ENCODE measurements at places on chromosomes 13 and 19.

DNA sequence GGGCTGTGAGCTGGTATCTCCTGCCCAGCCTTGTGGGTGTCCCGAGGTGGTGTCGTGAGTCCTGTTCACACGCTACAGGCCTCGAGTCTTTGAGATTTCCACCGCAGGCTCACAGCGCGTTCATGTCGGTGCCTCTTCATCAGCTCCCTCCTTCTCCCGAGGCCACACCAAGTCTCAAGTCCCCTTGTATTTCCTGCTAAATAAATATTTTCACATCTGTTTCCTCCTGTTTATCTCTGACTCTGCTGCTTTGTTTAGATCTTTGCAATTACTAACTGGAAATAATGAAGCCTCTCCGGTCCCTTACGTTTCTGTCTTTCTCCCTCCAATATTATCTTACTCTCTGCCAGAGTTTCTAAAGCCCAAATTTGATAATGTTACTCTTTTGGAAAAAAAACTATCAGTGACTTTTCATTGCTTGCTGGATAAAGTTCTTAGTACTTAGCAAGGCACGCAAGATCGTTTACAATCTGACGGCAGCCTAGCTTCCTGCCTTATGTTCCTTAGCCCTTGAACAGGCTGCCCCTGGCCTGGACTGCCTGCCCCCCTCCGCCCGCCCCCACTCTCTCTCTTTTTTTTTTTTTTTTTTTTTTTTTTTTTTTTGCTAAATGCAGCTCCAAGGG lies 130.5 kb upstream of the RNF113B start:
- DNase-seq = no peak

GRCh38 chr19:48618278-48618915 lies 581 bp downstream of the RPL18 start:
- DNase-seq = no peak

DNA sequence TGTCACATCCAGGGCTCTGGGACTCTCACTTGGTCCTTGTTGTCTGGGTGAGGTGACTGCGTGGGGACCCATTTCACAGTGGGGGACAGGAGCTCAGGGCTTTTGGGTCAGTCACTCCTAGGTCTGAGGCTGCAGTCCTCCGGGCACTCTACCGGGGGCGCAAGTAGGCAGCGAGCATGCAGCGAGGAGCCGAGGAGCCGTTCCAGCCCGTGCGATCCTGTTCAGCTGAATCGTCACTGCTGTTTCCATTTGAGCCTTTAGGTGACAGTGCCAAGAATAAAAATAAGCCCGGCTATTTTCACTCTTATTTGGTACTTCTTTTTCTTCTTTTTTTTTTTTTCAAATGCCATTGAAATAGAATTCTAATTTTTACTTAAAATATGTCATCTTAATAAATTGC lies 126.5 kb downstream of the ZNF536 start:
- no peak for DNase-seq

DNA sequence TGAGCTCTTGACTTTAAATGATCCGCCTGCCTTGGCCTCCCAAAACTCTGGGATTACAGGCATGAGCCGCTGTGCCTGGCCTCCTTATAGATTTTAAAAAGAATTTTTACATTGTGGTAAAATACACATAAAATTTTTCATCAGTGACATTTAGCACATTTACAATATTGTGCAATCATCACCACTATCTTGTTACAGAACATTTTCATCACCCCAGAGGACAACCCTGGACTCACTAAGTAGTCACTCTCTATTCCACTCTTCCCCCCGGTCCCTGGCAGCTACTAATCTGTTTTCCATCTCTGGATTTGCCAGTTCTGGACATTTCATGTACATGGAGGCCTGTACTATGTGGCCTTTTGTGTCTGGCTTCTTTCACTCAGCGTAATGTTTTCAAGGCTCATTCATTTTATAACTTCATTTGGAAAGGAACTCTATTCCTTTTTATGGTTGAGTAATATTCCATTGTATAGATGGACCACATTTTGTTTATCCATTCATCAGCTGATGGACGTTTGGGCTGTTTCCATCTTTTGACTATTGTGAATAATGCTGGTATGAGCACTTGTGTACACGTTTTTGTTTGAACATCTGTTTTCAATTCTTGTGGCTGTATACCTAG lies 19.9 kb downstream of the MEGF8 start:
- no peak for DNase-seq

GRCh38 chr13:92745258-92745657 lies 481.3 kb upstream of the GPC6 start:
- no peak for DNase-seq

- DNase-seq = no peak
Observed at GRCh38 chr19:4232614-4233281, 3.4 kb downstream of the EBI3 start.

DNA sequence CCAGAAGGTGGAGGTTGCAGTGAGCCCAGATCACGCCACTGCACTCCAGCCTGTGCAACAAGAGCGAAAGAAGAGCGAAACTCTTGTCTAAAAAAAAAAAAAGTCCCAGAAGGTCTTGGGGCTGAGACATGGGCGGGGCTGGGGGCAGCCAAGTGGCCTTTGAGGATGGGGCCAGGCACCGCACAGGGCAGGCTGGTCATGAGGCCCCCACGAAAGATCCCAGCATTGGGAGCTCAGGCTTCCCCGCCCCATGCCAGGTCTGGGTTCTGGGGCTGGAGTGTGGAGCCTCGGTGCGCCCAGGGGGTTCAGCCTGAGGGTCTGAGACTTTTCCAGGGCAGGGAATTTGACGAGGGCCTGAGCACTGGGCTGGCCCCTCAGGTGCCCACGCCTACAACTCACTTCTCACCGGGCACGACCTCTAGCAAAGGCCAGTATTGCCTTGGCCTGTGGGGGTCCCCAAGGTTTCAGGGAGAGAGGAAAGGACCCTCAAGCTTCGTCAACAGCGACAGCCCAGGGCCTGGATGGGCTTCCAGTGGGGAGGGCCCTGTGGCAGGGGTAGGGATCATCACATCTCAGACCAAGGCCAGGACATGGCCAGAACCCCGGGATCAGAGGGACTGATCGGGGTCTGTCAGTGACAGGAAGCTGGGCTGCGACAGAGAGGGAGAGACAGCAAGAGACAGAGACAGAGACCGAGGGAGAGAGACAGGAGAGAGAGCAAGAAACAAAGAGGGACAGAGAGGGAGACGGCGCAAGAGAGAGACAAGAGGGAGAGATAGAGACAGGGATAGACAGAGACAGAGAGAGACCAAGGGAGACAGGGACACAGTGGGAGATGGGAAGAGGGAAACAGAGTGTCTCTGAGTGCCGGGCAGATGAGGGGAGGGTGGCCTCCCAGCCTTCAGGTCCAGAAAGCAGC lies 7.5 kb upstream of the MEX3D start:
- DNase-seq = no peak

DNA sequence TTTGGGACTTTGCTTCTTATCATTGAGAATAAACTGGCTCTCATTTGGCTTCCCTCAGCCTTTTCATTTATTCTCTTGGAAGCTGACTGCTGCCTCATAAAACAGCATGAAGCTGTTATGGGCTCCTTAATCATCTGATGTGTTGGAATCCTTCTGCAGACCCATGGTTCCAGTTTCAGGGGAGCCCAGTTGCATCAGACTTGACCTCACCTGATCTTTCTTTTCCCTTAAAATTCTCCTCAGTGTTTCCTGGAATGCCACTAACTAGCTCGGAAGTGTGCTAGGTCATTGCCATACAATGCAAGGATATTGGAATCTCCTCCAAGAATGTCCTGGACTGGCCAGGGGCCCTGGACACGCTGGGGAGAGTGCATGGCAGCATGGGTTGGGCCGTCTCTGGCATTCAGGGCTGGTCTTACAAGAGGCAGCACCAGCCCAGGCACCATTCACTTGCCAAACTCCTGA lies 158.7 kb downstream of the FLT1 start:
- DNase-seq = no peak

DNA sequence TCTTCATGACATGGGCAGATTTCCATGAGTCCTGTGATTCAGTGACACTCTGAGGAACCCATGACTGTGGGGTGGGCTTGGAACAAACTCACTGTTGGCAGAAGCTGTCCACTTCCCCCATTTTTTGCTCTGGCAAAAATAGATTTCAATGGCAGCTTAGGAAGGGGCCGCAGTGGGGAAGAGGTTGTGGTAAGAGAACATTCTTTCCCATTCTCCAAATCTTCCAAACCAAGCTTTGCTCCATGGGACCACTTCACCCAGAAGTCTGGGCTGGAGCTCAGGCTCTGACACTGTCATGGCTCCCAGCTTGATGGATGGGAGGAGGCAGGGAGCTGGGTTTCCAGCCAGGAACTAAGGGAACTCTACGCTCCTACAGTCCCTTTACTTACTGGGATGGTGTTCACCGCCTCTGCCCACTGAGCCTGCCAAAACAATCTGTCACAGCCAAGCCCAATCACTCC lies 24.9 kb upstream of the MEDAG start:
- DNase-seq = no peak

- peak; percentile 80 for DNase-seq
Observed at GRCh38 chr19:34171877-34172660, at the start of gene LSM14A. LSM14A (plus strand) TSS chr19:34172504; CDS start chr19:34172643, 139 bp downstream.

- DNase-seq = no peak
Observed at GRCh38 chr13:32624441-32624840, 38.2 kb downstream of the PDS5B start.

- DNase-seq = no peak
Observed at GRCh38 chr19:1032264-1032867, 6.0 kb downstream of the CNN2 start.
